ENCODE measurements at places on chromosomes 11 and 22. TPM values are rescaled to one million over a fixed set of nuclear protein-coding genes. Genes with fewer than 3 reads are reported as not detected.
A peak's percentile ranks its signal among the peaks of the same experiment; 100 is the strongest.

DNA sequence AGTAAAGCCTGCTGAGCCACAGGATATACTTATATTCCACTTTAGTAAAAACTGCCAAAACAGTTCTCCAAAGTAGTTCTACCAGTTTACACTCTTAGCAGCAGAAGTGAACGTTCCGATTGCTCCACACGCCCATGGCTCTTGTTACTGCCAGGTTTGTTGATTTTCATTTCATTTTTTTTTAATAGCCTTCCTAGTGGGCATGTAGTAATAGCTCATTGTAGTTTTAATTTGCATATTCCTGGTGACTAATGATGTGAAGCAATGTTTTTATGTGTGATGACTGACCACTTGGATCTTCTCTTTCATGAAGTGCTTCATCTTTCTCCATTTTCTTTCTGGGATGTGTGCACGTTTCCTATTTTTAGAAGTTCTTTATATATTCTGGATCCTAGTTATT, 4.8 kb upstream of the C11orf97 start:
- no peak for DNase-seq

DNA sequence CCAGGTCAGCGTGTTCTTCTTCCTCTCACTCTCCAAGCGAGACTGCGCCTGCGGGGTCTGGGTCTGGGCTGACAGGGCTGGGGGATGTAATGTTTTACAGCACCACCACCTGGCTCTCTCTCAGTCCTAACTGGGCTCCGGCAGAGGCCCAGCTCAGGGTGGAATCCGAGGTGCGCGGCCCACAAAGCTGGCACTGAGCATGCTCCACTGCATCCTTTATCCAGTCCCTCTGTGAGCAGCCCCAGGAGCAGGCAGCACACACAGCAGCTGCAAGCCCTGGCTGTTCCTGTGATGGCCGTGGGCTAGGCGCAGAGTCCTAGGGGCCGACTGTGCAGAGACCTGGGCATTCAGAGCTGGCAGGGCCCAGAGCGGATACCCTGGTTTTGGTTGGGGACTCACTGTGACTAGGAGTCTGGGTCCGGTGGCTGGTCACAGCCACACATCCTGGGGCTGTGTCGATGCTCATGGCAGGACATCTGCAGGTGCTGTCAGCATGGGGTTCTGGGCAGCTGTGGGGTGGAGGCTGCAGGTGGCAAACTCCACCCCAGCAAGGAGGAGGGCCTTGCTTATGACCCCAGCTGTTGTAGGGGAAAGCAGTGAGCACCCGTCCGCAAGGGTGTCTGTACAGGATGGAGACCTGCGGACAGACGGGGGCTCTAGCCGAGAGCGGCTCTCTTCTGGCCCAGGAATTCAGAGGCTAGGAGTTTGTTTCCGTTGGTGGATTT, 4.0 kb downstream of the LRRC75B start:
- no peak for DNase-seq

GRCh38 chr11:64348383-64349024, 8.5 kb downstream of the CCDC88B start:
- DNase-seq, result no peak

GRCh38 chr22:26298605-26299310, 129.5 kb downstream of the SEZ6L start:
- DNase-seq, result no peak

DNA sequence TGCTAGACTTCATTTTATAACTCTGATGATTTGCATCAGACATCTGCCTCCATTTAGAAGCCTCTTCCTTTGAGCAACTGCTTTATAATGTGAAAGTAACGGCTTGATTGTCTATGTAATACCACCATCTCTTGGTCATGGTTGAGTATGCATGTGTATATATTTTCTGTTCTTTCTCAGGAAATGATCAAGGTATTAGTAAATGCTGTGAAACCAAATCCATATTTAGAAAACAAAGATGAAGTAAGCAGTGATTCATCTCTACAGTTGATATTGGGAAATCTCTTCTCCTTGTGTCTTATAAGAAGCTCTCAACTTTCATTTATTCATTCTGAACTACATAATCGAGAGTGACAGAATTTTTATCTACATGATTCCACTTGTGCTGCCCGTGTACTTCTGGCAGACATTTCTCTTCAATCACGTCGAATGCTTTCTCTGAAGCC, 104.6 kb upstream of the ANO3 start:
- DNase-seq, result peak; percentile 89

Gene MS4A8
- not detected for total RNA-seq

DNA sequence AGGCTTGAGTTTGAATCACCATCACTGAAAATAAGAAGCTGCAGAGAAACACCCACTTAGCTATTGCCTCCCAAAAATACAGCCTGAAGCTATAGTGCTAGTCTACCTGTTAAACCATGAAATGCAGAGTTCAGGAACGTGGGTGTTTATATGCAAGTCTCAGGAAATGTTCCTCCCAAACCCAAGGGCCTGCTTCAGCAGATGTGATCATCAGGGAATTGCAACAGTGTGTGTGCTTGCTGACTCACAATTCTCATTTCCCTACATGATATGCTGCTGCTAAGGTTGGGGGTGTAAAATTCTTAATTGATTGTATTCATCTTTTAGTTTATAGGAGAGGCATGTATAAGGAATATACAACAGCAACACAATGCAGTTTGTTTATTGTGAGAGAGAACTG, 49.6 kb downstream of the NUP98 start:
- peak; percentile 67 for DNase-seq

DNA sequence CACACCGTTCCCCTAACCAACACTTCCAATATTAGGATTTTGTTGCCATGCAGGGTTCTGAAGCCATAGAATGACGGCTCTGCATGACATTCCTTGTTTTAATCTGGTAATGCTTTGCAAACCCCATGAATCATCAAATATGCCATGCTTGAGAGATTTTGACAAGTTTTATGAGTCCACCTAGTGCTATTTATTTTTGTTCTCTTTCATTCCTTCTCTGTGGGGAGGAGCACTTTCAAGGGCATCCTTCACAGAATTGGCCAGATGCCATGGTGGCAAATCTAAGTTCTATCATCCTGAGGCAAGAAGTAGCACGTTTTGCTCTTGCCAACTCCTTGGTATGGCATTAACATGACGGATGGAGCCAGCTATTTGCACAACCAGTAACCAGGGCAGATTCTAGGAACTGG, 268.4 kb downstream of the FAM76B start:
- DNase-seq, result no peak

Gene HSPB2
- total RNA-seq, result 0.64 TPM

Data from fibroblast of villous mesenchyme (primary cell).